Cerebellar nuclear complex (tissue), 1 donor: ENCODE measurements at places on chromosomes 3 and 15.

DNA sequence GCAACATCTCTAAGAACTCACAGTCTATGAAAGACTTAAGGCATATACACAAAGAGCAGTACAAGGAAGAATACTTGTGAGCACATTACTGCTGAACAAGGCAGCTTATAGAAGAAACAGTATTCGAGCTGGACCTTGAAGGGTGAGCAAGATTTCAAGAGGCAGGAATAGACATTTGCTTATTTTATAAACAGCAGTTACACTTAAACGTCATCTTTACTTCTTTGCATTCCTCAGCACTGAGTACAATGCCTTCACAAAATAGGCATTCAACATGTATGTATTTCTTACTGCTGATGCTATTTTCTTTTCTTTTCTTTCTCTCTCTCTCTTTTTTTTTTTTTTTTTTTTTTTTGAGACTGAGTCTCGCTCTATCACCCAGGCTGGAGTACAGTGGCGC is 205.8 kb downstream of the ZIC4 start:
- no peak for DNase-seq

DNA sequence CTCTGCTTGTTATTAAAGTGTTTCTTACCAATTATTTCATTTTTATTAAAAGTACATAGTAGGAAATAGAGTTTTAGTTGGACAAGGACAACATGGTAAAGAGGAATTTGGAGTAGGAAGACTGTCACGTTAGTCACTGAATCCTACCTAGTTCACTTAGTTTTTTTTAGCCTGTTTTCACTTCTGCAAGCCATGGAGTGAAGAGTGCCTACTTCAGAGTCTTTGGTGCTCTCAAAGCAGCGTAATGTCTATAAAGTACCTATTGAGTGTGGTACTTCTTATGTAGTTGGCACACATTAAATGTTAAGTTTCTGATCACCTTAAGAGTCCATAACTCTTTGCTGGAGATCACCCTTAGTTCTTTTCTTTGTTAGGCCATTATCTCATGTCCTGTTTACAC is 78.7 kb downstream of the LPP start:
- no peak for DNase-seq

GRCh38 chr3:67094167-67094566 is 96.1 kb downstream of the KBTBD8 start:
- DNase-seq: no peak

DNA sequence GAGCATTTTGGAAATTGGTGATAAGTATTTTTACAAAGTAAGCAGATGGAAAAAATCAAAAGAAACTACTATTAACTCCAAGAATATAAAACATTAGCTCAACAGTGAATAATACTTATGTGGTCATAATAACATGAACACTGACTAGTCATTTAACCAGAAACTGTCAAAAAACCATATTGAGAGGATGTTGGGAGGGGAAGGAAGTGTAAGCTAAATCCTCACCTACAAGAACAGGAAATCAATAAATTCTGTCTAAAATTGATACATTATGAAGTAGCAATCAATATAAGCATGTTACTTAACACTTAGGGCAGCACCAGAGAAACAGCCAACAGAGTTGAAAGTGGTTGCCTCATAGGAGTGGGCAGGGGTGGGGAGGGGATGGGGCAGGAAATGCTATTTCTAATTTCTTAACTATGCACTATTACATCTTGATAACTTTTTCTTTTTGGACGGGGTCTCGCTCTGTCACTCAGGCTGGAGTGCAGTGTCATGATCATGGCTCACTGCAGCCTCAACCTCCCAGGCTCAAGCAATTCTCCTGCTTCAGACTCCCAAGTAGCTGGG is 41.7 kb downstream of the CCR3 start:
- no peak for DNase-seq

- no peak for DNase-seq
These were observed 157.4 kb upstream of the AGTR1 start for GRCh38 chr3:148540266-148540665.

DNA sequence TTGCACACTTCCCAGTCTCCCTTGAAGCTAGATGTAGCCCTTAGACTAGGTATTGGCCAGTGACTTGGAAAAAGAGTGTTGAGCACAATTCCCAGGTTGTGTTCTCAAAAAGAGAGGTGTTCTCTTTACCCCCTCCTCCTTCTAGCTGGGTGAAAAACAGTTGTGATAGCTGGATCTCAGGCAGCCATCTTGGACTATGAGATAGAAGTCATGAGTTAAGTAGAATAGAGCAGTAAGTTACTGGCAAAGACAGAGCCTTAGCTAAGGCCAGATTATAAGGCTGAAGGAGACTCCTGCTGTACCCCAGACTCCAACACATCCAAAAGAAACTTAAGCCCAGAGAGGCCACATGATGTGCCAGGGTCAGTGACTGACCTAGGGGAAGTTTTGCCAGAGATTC is 8.1 kb upstream of the STRA6 start:
- DNase-seq: no peak
